CD4-positive, alpha-beta T cell treated with Interleukin-21 for 1 hour (primary cell): ENCODE measurements at places on chromosomes 11 and 22.
A peak's percentile ranks its signal among the peaks of the same experiment; 100 is the strongest.

- no peak for DNase-seq
These were observed 2.9 kb upstream of the RAB38 start for GRCh38 chr11:88178191-88178590.

DNA sequence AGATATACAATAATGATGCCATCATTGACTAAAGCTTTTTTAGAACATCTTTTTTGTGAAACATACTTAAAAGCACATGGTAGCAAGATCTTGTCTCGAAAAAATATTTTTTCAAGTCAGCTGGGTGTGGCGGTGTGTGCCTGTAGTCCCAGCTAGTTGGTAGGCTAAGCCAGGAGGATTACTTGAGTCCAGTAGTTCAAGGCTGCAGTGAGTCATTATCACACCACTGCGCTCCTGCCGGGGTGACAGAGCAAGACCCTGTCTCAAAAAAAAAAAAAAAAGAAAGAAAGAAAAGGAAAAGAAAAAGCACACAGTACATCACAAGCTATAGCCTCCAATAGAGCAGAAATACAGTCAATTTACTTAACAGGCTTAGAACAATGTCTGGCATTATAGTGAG, 37.0 kb downstream of the ENTHD1 start:
- no peak for DNase-seq

GRCh38 chr11:108886660-108887009, 221.8 kb downstream of the DDX10 start:
- DNase-seq: no peak

DNA sequence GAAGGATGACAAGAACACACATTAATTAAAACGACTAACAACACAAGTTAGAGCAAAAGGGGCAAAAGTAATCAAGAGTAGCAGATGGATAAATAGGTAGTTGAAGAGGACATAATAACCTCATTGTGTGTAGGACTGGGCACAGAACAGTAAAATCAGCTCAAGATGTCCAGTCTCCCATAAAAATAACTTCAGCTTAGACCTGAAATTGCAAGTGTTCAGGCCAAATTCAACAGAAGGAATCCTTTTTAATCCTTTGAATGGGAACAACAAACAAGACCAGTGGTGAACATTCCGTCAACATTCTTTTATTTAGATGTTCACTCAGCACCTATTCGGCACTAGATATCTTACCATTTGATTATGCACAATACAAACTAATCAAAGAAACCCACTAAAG, 4.4 kb downstream of the MTMR2 start:
- no peak for DNase-seq

DNA sequence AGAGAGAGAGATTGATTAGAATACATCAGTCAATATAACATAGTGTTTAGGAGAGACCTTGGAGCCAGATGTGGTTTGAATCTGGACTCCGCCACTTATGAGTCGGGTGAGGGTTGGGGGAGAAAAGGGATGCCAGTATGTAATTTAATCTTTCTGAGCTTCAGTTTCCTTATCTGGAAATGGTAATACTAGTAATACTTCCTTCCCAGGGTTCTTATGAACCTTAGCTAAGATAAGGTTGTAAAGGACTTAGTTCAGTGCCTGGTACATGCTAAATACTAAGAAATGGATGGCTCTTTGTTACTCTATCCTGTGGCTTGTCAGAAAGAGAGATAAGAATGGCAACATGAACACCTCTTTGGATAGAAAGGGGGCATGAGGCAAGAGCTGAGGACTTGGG, 226.1 kb upstream of the NARS2 start:
- no peak for DNase-seq

GRCh38 chr11:34447044-34447443, 8.3 kb downstream of the CAT start:
- DNase-seq: no peak

GRCh38 chr11:74084796-74085541, 76.1 kb upstream of the UCP3 start:
- DNase-seq: no peak

- DNase-seq: peak; percentile 7
These were observed 7.9 kb upstream of the FLRT1 start for GRCh38 chr11:64027651-64028397.

- DNase-seq: no peak
These were observed 131.1 kb upstream of the OPCML start for GRCh38 chr11:133663135-133663985.

DNA sequence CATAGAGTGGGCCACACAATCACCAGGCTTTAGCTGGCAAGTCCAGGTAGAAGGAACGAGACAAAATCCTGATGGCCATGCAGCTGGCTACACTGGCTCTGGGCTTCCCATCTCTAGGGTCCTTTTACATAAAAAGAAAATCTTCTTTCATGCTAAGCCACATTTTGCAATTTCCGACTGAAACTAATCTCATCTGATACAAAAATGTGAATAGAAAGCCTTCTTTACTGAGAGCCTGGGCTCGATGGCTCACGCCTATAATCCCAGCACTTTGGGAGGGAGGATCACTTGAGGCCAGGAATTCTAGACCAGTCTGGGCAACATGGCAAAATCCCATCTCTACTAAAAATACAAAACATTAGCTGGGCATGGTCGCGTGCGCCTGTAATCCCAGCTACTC, 67.2 kb downstream of the MICAL3 start:
- no peak for DNase-seq

GRCh38 chr22:33352768-33353167, 294.6 kb upstream of the SYN3 start:
- DNase-seq: no peak

DNA sequence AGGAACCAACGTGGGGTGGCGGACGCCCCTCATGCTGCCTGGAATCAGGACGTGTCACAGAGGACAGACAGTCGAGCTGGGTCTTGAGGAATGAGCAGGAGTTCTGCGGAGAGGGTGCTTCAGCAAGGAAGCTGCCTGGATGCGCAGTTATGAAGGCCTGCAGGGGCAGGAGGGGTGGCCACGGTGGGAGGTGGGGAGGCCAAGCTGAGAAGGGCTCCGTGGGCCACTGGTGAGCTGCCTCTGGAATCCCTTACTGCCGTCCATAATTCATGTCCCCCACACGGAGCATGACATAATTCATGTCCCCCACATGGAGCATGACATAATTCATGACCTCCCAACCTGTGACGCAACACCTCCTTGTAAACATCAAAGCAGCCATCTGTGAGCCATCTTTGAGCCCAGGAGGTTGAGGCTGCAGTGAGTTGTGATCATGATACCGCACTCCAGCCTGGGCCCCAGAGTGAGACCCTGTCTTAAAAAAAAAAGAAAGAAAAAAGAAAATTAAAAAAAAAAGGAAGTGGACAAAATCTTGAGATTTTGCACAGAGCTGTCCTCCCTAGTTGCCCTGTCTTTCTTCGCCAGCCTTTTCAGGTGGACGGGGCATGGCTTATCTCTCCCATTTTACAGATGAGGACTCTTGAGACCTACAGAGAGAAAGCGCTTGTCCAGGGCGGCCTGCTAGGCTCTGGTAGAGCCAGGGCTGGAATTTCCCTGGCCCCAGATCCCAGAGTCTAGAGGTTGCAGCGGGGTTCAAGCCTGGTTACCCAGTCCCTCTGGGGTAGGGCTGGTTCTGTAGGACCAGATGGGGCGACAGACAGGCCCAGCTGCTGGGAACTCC, 24.3 kb upstream of the PICK1 start:
- DNase-seq: no peak

DNA sequence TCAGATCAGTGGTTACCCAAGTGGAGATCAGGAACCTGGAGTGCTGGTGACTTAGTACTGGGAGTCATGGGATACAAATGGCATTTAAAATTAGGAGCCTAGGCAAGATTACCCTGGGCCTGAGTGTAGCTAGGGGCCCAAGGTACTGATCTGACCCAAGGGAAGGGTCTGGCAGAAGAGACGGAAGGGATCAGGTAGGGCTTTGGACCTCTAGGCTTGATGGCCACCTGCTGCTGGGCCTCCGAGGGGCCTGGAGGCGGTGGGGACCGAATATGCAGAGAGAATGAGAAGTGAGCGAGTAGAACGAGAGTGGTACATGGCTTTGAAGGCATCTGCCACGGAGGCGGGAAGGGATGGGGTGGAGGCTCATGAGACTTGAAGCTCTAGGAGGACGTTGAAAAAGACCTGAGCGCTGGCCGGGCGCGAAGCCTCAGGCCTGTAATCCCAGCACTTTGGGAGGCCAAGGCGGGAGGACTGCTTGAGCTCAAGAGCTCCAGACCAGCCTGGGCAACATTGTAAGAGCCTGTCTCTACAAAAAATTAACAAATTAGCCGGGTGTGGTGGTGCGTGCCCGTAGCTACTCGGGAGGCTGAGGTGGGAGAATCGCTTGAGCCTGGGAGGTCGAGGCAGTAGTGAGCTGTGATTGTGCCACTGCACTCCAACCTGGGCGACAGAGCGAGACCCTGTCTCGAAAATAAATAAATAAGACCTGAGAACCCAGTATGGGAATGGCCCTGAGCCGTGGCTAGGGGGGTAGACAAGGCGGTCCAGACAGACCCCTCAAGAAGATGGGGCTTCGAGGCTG, 563 bp upstream of the PPIL2 start:
- no peak for DNase-seq

GRCh38 chr11:7353100-7353499, 101.4 kb downstream of the SYT9 start:
- peak; percentile 12 for DNase-seq

- DNase-seq: peak; percentile 1
These were observed 23.3 kb upstream of the FAM181B start for GRCh38 chr11:82756765-82757639.

- DNase-seq: no peak
These were observed 6.6 kb upstream of the NXPE1 start for GRCh38 chr11:114566276-114566675.

DNA sequence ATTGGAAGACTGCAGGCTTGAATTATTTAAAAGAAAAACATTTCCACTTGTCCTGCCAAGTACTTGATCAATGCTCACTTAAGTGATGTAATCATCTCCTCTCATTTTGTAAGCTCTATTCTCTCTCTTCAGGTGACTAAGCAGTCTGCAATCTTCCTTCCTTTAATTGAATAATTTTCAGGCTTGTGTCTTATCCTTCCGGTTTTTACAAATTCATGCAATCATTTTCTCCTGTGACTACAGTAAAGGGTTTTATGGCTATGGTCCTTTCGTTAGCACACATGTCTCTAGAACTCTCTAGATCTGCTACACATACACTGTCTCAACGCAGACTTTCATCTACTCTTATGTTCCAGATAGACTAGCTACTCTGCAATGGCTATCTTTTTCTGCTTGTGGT, 12.6 kb upstream of the UPB1 start:
- no peak for DNase-seq

GRCh38 chr11:131666617-131667016, 296.2 kb downstream of the NTM start:
- no peak for DNase-seq

DNA sequence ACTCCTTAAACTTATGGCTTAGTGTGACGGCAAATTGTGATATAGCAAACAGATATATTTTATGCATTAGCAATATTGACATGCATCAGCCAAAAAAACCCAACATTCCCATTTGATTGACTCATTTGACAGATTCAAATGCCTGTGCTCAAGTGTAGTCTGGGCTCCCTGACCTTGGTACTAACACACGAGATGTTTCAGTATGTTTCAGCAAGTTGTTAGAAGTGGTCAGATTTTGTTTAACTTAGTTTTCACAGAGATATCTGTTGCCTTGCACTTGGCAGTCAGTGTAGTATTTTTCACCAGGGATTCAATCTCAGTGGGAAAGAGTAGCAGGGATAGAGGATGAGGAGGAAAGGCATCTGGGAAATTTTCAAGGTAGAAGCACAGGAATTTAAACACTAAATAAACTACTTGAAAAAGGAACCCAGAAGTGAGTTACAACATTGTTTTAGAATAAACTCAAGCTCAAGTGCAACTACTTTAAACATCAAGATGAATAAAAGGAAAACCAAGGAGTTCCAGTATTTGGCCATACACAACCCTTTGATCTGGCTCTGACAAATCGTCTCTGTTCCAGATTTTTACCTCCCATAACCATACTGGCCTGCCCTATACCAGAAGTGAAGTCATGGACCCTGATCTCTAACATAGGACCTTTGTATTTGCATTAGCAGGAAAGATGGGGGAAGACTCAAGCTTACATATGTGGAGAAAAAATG, 56.5 kb upstream of the BLID start:
- no peak for DNase-seq

DNA sequence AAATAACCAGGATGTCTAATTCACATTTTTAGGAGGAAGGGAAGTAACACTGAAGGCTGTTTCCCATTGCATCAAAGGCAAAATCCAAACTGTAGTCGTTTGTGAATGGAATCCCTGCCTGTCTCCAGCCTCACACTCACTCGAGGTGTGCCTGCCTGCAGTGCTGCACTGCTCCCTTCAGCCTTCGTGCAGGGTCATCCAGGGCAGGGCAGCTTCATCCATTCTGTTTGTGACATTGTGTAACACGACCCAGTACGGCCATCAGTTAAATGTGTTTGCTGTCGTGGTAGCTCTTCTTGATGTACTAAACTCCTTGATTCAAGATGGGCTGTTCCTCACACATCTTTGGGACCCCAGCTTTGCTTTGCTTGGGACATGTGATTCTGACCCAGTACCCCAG, 34.3 kb downstream of the LDLRAD3 start:
- no peak for DNase-seq

- no peak for DNase-seq
These were observed 222.3 kb upstream of the NARS2 start for GRCh38 chr11:78796956-78797355.

- no peak for DNase-seq
These were observed 4.8 kb upstream of the TBX1 start for GRCh38 chr22:19755722-19756287.

DNA sequence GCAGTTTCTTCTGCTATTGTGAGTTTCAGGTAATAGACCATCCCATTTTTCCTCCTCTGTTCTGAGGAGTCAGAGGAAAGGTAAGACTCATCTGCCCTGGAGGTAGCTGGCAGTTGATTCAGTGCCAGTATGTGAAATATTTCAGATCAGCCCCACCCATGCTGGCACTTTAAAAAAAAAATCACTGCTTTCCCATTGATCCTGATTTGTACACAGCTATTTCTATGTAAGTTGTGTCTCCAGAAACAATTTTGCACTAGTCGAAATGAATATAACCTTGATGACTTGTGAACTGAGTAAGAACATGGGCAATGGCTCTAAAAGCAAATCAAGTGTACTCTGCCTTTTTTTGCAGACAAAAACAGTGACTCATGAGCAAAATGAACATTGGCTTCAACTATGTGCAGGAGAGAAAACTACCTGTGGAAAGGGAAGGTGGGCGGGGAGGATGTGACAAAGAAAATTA, 82.0 kb upstream of the OR5AK2 start:
- no peak for DNase-seq

DNA sequence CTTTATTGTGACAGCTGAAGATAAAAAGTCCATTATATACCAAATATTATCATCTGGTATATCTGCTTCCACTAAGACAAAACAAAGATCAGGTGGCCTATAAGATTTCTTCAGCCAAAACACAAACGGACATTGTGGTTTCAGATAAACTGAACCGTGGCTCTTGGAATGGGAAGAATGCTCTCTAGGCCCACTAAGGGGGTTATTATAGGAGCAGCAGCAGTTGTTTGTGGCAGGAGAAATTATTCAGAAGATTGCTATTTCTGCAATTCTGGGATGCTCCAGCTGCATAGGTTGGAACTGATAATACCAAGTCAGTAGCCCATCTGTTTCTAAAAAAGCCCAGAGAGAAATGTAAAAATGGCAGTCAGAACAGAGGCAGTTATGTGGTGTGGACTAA, 145.3 kb downstream of the NCAM1 start:
- DNase-seq: no peak

GRCh38 chr11:30089921-30090320, 73.1 kb upstream of the KCNA4 start:
- no peak for DNase-seq
